ENCODE measurements at places on chromosomes 2 and 18.

GRCh38 chr2:127425540-127426490, 7.6 kb downstream of the PROC start:
- no peak for DNase-seq

DNA sequence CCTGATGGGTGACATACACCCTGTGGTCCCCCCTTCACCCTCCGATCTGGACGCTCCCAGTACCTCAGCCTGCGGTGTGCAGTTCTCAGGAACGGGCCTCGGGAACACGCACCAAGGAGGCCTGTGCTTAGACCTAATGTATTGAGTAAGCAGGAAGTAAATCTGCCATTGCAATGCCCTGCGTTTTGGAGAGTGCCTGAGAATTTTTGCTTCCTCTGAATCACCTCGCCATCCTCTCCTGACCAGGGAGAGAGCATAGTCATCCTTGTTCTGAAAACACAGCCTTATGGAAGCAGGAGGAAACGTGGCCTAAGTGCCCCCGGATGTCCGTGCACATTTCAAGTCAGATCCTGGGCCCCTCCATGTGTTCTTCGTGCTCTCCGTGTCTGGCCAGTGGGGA, 272.2 kb downstream of the NDUFA10 start:
- DNase-seq: no peak

DNA sequence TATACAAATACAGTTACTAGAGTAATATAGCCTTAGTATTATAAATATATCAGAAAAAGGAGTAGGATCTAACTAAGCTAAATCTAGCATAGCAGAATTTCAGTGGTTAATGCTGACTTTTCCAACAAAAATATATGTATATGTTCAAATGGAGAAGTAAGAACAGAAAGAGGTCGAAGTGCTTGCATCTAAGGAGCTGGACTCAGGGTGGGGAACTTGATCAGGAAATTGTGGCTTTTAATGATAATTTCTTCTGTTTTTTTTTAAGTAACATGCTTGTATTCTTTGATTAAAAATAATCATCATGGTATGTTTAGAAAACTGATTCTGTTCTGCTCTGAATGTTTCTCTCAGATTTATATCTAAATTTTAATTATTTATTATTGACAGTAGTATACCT, 327.1 kb downstream of the GALNT13 start:
- no peak for DNase-seq

GRCh38 chr2:86360776-86361175, 23.4 kb upstream of the REEP1 start:
- DNase-seq: no peak

GRCh38 chr2:112623913-112624777, 21.6 kb upstream of the SLC20A1 start:
- peak; percentile 84 for DNase-seq

GRCh38 chr2:178800510-178800909, 6.7 kb downstream of the TTN start:
- no peak for DNase-seq

DNA sequence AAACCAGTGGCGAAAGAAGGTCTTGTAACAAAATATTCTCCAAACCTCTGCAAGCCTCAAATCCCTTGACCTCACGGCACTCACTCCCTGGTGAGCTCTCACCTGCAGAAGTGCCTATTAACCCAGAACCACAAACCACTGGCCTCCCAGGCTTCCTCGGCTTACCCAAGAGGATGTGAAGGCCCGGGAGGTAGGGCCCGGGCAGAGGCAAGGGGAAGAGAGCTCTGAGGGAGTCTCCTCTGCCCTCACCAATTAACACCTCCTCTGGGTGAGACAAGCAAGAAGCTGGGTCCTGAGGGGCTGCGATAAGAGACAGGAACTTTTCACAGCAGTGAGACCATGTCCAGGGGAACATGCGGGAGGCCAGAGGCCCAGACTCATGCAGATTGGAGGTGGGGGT, 53.7 kb downstream of the EMX1 start:
- no peak for DNase-seq

- DNase-seq: no peak
These were observed 107.0 kb upstream of the ZC3H15 start for GRCh38 chr2:186379052-186379451.

DNA sequence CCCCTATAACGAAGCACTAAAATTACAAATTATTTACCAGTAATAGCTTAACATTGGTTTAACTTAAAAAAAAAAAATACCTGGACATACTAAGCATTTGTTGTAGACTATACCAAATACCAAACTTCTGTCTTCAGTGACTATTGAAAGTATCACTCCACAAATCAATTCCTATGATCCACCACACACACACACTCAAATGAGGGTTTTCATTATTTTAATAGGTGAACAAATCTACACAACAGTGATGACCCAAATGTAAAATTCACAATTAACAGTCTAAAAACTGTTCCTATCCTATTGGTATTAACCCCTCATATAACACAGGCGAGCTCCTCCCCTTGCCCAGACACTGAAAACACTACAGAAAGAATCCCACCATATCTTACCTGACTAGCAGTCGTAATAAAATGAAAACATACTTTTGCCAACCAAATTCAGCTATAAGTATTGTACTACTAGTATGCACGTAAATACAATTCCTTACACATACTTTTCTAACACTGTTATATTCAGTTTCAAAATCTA, 2.5 kb downstream of the SP3 start:
- DNase-seq: no peak

DNA sequence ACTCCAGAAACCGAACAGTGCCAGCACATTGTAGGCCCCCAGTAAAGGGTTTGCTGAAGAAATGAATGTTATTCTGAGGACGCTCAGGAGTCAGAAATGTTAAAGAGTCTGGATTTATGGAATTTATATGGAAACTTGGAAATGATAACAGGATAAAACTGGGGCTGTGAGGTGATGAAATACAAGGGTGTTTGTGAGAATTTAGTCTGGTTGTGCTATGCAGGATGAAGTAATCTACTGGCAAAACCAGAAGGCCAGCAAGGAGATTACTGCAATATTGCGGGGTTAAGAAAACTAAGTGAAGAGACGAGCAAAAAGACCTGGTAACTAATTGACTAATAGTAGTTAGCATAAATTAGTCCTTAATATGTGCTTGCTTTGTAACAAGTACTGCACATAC, 467.8 kb downstream of the ZEB2 start:
- no peak for DNase-seq

All from CD4-positive, alpha-beta T cell treated with Interleukin-6 at 100 ng/mL for 8 hours (primary cell).